ENCODE measurements at places on chromosomes 1 and 21. TPM values are rescaled to one million over a fixed set of nuclear protein-coding genes. Genes with fewer than 3 reads are reported as not detected.

The TFF2 gene
- polyA plus RNA-seq: not detected

The TMEM53 gene
- 4.8 TPM for polyA plus RNA-seq

The RIPPLY3 gene
- polyA plus RNA-seq: 0.28 TPM

The HPCAL4 gene
- not detected for polyA plus RNA-seq

The AUNIP gene
- not detected for polyA plus RNA-seq

The DTL gene
- 16.2 TPM for polyA plus RNA-seq

The FCGR3A gene
- polyA plus RNA-seq: 1.6 TPM

The RHD gene
- polyA plus RNA-seq: 0.39 TPM

All from muscle of arm (tissue), 14 donors.